HTR-8/SVneo (cell line): ENCODE measurements at places on chromosomes 2 and 18.

- no peak for DNase-seq
These were observed 25.3 kb upstream of the STEAP3 start for GRCh38 chr2:119198240-119198840.

- DNase-seq = no peak
These were observed 125.7 kb upstream of the SNTG2 start for GRCh38 chr2:824954-825353.

- no peak for DNase-seq
These were observed 45.8 kb downstream of the MBP start for GRCh38 chr18:77086656-77087392.

DNA sequence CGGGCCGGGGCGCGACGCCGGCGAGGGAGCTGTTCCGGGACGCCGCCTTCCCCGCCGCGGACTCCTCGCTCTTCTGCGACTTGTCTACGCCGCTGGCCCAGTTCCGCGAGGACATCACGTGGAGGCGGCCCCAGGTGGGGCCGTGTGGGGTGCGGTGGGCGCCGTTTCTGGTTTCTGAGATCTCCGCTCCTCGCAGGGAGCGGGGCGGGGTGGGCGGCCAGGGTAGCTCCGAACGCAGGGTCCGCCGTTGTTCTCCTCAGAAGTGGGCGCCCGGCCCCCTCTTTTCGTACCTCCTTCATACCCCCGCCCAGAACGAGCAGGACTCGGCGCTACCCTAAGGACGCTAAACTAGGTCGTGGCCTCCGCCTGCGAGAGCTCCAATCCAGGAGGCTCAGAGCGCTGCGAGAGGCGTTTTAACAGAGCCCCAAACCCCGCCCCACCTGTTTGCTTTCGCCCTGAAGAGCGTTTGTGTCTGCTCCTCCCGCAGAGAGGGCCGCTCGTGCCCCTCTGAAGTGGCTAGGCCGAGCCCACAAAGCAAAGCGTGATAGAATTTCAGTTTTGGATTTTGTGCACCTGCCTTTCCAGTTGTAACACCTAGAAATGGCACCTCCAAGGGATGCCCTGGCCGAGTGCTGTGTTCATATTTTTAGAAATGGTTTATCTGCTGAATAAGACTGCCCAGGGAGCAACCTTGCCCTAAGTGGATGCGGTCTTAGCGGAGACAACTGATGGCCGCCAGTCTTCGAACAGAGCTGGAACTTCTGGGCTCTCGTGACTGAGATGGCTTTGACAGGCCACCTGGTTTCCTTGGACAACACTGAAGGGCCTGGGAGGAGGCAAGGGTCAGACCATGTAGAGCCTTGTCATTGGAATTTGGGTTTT, 626 bp downstream of the CAPN10 start:
- DNase-seq = no peak

- no peak for DNase-seq
These were observed 54.2 kb downstream of the COMMD1 start for GRCh38 chr2:61959381-61960293.

DNA sequence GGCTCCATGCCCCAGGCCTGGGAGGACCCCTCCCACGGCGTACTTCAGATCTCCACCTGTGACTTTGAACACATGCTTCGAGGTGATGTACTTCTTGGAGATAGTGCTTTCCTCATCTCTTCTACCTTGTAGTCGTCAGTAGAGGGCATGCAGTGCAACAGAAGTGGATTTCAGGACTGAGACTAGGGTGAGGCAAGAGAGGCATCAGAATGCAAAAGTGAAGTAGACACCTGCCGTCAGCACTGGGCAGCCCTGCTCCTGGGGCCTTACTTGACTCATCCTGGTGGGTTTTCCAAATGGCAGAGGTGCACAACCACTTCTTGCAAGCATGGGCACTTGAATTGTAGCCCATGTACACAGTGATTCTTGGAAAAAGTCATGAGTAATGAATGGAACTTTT, 258.8 kb downstream of the NEDD4L start:
- no peak for DNase-seq

DNA sequence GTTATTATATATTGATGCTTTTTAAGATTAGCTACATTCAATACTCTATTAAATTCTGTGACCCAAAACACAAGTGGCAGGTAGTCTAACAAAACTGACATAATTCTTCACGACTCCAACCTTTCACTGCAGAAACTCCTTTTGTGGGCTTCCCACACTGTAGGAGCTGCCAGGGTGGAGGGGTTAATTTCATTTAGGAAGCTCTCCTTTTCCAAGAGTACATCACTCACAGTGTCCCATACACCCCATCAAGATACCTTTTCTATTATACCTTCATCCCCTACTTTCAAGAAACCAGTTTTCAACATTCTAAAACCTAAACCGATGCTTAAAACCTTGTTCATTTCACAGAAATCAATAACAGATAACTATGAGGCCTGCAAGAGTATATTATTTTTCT, 825 bp downstream of the THUMPD2 start:
- DNase-seq = no peak

- no peak for DNase-seq
These were observed 227.3 kb downstream of the LOXHD1 start for GRCh38 chr18:46429649-46430224.

DNA sequence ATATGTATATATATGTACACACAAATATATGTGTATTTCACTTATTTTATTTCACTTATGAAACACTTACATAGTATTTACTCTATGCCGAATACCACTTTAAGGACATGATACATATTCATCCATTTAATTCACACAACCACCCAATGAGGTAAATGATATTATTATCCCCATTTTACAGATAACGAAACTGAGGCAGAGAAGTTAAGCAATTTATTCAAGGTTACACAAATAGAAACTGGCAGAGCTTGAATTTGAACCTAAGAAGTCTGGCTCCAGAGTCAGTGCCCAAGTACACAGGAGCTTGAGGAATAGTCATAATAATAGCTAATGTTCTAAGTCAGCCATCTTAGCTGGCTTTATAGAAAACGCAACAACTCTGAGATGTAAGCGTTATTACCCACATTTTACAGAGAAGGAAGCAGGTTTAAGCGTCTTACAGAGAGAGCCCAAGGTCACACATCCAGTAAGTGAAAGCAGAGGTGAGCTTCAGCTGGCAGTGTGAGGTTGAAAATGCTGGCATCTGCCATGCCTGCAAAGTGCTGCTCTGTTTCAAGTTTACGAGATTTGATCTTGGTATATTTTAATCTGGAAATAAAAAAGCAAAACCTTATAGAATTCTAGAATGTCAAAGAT, 326.9 kb downstream of the LPIN1 start:
- DNase-seq = no peak

DNA sequence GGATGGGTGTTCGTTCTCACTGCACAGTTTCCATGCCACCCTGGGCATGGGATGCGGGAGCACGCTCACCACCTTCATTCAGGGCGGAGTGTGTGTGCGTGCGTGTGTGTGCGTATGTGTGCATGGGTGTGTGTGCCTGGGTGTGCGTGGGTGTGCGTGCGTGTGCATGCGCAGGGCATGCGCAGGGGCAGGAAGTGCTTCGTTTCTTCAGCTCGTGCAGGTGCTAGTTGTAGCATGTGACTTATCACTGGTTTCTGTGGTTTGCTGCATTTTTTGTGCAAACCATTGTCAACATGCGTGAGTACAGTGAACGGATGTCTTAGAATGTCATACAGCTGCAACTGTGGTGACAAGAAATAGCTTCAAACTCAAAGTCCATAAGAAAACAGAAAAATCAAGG, 179.5 kb downstream of the PTGR3 start:
- DNase-seq = no peak

GRCh38 chr2:96523659-96524481, 12.7 kb upstream of the ARID5A start:
- DNase-seq = no peak

DNA sequence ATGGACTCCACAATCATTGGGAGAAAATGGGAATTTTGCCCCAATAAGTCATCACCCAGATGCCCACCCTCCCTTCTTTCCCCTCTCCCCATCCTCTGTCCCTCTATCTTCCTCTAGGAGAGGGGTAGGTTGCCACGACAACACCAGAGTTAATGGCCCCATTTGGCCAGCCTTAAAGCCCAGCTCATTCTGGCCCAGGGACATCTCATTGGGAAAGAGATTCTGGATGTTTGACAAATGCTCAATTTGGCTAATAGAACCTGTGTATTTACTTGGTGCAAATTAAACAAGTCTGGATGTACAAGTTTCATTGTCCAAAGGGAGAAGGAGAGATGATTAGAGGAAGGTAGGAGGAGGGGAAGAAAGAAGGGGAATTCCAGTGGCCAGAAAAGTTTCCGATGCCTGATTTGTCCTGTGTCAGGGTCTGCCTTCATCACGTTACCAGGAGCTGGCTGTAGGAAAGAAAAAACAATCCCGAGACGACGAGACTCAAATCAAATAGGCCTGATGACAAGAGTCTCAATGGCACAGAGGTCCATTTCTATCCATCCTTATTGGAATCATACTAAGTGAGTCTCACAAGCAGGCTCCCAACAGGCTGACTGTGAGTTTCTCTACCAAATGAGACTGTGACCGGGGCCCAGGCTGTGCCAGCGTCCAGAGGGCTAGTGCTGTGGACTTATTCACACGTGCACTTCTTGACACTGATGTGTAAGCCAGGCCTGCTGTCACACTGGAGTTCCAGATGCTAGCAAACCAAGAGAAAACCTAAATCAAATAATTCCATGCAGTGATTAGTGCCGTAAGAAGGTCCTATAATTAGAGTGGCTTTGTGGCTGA, 265.2 kb upstream of the APCDD1 start:
- no peak for DNase-seq

DNA sequence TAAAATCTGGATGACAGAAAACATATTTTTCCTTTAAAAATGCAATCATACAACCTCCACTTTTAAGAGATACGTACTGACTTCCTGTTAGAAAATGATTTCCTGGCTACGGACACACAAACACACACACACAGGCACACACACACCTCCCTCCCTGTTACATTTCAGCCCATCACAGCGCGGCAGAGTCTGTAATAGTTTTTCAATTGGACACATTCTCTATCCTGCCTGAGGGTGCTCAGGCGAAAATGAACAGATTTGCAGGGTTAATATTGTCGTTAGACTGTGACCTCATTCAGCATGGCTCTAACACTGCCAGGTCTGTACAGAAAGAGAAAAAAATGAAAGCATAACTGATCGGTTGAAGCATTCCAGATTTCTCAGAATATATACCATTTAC, 45.0 kb downstream of the KCTD1 start:
- no peak for DNase-seq

DNA sequence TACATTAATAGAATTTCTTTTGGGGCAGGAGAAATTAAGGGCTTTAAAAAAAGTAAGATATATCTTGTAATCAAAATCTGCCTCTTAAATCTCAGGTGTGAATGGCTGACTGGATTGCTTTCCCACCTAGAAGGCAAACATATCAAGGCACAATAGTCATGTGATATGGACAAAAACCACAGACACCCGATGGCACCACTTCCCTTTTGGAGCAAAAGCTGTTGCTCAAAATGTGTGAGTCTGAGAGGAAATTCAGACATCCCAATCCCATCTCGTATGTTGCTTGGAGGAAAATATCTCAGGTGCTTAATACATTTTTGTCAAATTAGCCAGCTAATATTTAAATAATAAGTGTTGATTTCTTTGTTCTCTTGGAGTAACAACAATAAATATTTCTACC, 120.7 kb downstream of the KCNF1 start:
- no peak for DNase-seq

- no peak for DNase-seq
These were observed 117.3 kb downstream of the MSH2 start for GRCh38 chr2:47520302-47520630.
